ENCODE measurements at places on chromosomes 12 and 14. TPM values are rescaled to one million over a fixed set of nuclear protein-coding genes. Genes with fewer than 3 reads are reported as not detected.

HOXC13 gene
- total RNA-seq = not detected

NGB gene
- not detected for total RNA-seq

ACOT4 gene
- total RNA-seq = 1.1 TPM

WNT5B gene
- 1.8 TPM for total RNA-seq

CATSPERB gene
- 2.3 TPM for total RNA-seq

HOXC4 gene
- total RNA-seq = 0.16 TPM

AKAP6 gene
- 111 TPM for total RNA-seq

ADSS1 gene
- 86.2 TPM for total RNA-seq

IQSEC3 gene
- total RNA-seq = 1.4 TPM

ENDOU gene
- 0.68 TPM for total RNA-seq

DNAH10 gene
- 0.03 TPM for total RNA-seq

PDZRN4 gene
- 0.50 TPM for total RNA-seq

MDM2 gene
- 59.8 TPM for total RNA-seq

TAS2R46 gene
- total RNA-seq = 0.50 TPM

MYF5 gene
- not detected for total RNA-seq

TTLL5 gene
- 18.1 TPM for total RNA-seq

KTN1 gene
- total RNA-seq = 173 TPM

ZNF641 gene
- 14.4 TPM for total RNA-seq

GDF11 gene
- total RNA-seq = 12.0 TPM

ATXN3 gene
- 17.2 TPM for total RNA-seq

FGD6 gene
- 16.2 TPM for total RNA-seq

DERA gene
- 21.0 TPM for total RNA-seq

FAR2 gene
- 6.2 TPM for total RNA-seq

CCDC175 gene
- total RNA-seq = not detected

KRT85 gene
- total RNA-seq = not detected

KRT75 gene
- not detected for total RNA-seq

SIX1 gene
- 0.24 TPM for total RNA-seq

ASPG gene
- 168 TPM for total RNA-seq

AKAP5 gene
- total RNA-seq = 0.27 TPM

TMEM52B gene
- not detected for total RNA-seq
